Dorsolateral prefrontal cortex (tissue), 122 donors: ENCODE measurements at places on chromosomes 4 and X.

DNA sequence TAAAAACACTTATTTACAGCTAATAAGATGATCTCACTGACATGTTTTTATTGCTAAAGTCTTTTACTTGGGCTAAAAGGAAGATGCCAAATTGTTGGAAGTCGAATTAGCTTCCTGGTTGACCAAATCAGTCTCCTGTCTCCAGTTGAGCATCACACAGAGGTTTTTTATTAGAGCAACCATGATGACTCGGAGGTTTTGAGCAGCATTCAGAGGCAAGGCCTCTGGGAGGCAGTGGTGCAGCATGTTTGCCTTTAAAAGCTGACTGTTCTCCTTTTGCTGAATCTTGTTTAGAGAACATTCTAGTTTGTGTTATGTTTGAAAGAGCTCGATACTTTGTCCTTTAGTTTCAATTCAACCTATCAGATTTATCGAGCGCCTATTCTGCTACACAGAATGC lies 2.1 kb downstream of the UCHL1 start:
- peak; percentile 38 for DNase-seq

GRCh38 chrX:149371986-149372385 lies 133.1 kb downstream of the IDS start:
- DNase-seq, result no peak

GRCh38 chr4:85717847-85718246 lies 242.9 kb downstream of the ARHGAP24 start:
- DNase-seq, result no peak

GRCh38 chr4:77026322-77026704 lies 49.5 kb downstream of the CCNI start:
- no peak for DNase-seq

DNA sequence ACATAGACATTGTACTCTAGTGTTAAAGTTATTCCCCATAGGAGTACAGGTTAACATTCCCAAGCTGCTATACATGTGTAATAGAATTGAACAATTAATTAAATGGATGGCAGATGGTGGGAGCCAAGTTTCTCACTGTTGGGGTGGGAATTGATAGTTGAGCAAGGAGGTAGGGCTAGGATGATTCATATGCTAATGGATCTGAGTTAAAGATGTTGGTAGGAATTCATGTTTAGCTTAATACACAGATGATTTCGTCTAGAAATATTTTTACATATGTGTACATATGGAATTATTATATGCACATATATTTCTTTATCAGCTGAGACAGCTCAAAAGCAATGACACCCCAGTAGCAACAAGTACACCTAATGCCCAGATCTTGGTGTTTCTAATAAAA lies 26.1 kb upstream of the PAPSS1 start:
- DNase-seq, result no peak

- DNase-seq, result no peak
Observed at GRCh38 chr4:167025670-167026069, 208.6 kb downstream of the SPOCK3 start.

GRCh38 chr4:56575820-56576429 lies 70.3 kb downstream of the ARL9 start:
- DNase-seq, result no peak

DNA sequence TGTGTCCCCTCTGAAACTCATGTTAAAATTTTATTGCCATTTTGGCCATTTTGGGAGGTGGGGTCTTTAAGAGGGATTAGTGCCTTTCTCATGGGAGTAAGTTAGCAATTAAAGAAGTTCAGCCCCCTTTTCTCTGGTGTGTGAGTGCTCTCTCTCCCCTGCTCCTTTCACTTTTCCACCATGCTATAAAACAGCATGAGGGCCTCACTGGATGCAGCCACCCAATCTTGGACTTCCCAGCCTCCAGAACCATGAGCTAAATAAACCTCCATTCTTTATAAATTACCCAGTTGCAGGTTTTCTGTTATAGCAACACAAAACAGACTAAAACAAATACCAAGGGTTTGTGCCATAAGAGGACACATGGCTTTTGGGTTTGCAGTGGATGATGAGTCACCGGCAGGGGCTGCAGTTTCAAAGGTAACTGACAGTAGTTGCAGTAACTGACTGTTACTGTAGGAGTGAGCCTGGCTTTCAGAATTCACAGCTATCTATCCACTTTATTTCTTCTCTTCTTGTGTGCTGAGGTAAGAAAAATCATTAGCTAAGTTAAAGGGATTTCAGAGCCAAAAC lies 121.5 kb downstream of the PPEF1 start:
- DNase-seq, result no peak
